ENCODE measurements at places on chromosomes 7 and 10. TPM values are rescaled to one million over a fixed set of nuclear protein-coding genes. Genes with fewer than 3 reads are reported as not detected.

- DNase-seq, result peak; percentile 62
- no peaks in the 10 kb centered on the region for H3K36me3 ChIP-seq
- no peak overlapping the region for H3K4me3 ChIP-seq
- no peaks in the 10 kb centered on the region for H3K4me1 ChIP-seq
Observed at GRCh38 chr7:108613147-108613948, 43.7 kb downstream of the DNAJB9 start.

COBL gene
- 6.3 TPM for total RNA-seq

GRCh38 chr7:922334-923107, 32.0 kb downstream of the ADAP1 start:
- H3K27ac ChIP-seq, result no peak overlapping the region
- DNase-seq, result no peak
- no peak overlapping the region for H3K4me3 ChIP-seq
- no peaks in the 10 kb centered on the region for H3K36me3 ChIP-seq

DNA sequence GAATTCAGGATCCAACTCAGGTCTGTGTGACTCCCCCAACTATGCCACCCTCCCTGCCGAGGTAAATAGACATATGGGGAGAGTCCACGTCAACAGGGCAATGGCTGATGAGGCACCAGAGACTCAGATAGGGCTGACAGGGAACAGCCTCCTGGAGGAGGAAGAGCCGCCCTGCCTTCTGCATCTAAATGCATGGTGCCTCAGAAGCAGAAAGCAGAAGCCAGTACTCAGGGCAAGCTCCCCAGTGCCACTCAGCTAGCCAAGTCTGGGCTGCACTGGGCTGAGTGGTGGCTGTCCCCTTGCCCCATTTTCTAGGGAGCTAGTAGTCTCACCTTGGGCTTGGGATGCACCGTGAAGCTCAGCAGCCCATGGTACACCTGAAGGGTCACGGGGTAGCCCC, 11.0 kb downstream of the RRP12 start:
- H3K36me3 ChIP-seq, result no peaks in the 10 kb centered on the region
- no peak for DNase-seq
- no peak overlapping the region for H3K4me3 ChIP-seq
- no peak overlapping the region for H3K27ac ChIP-seq
- no peaks in the 10 kb centered on the region for H3K27me3 ChIP-seq

PRXL2A gene
- total RNA-seq, result 81.4 TPM

C10orf53 gene
- total RNA-seq, result not detected

C7orf33 gene
- not detected for total RNA-seq

GRCh38 chr10:8112230-8112905, 57.9 kb downstream of the GATA3 start:
- no peaks in the 10 kb centered on the region for H3K36me3 ChIP-seq
- DNase-seq, result no peak
- no peak overlapping the region for H3K4me3 ChIP-seq
- H3K27me3 ChIP-seq, result no peaks in the 10 kb centered on the region
- H3K4me1 ChIP-seq, result no peaks in the 10 kb centered on the region

NEUROG3 gene
- not detected for total RNA-seq

SLC26A3 gene
- total RNA-seq, result not detected

FGFBP3 gene
- total RNA-seq, result 27.6 TPM

CALD1 gene
- total RNA-seq, result 90.2 TPM

Measured in neural progenitor cell (in vitro differentiated cells).